ENCODE measurements at places on chromosomes 4 and X. TPM values are rescaled to one million over a fixed set of nuclear protein-coding genes. Genes with fewer than 3 reads are reported as not detected.

The TMEM154 gene
- 58.7 TPM for polyA plus RNA-seq

The IGSF1 gene
- not detected for polyA plus RNA-seq

The GPRASP1 gene
- 4.9 TPM for polyA plus RNA-seq

The HPGD gene
- polyA plus RNA-seq, result 126 TPM

The SERPINA7 gene
- polyA plus RNA-seq, result not detected

The SLIT2 gene
- not detected for polyA plus RNA-seq

The TSPAN6 gene
- 4.2 TPM for polyA plus RNA-seq

The PNMA6F gene
- polyA plus RNA-seq, result not detected

The NEK1 gene
- 10.8 TPM for polyA plus RNA-seq

The TRPC3 gene
- not detected for polyA plus RNA-seq

The IL2RG gene
- 1,069 TPM for polyA plus RNA-seq

The FRMPD3 gene
- polyA plus RNA-seq, result not detected

The RBBP7 gene
- 141 TPM for polyA plus RNA-seq

The CCNQ gene
- polyA plus RNA-seq, result 59.8 TPM

The PAK3 gene
- polyA plus RNA-seq, result 0.10 TPM

The PASD1 gene
- not detected for polyA plus RNA-seq

The ESX1 gene
- not detected for polyA plus RNA-seq

The PHEX gene
- 0.30 TPM for polyA plus RNA-seq

The LPAR4 gene
- polyA plus RNA-seq, result not detected

The DCAF12L2 gene
- polyA plus RNA-seq, result not detected

The SHROOM3 gene
- polyA plus RNA-seq, result not detected

The PLXNB3 gene
- polyA plus RNA-seq, result not detected

The CLDN2 gene
- polyA plus RNA-seq, result not detected

The TMSB15A gene
- not detected for polyA plus RNA-seq

The P2RY10 gene
- 89.5 TPM for polyA plus RNA-seq

The ARHGAP4 gene
- polyA plus RNA-seq, result 79.3 TPM

The CYLC1 gene
- not detected for polyA plus RNA-seq

The SUV39H1 gene
- 15.7 TPM for polyA plus RNA-seq

The NXF2B gene
- polyA plus RNA-seq, result not detected

The FRMD7 gene
- polyA plus RNA-seq, result not detected

The POLN gene
- polyA plus RNA-seq, result 0.46 TPM

The TCP11X2 gene
- not detected for polyA plus RNA-seq

Measured in CD4-positive, CD25-positive, alpha-beta regulatory T cell (primary cell).